ENCODE measurements at places on chromosomes 2 and 18.
A peak's percentile ranks its signal among the peaks of the same experiment; 100 is the strongest.

- no peak for DNase-seq
Observed at GRCh38 chr2:16666449-16666801, 791 bp upstream of the CYRIA start.

DNA sequence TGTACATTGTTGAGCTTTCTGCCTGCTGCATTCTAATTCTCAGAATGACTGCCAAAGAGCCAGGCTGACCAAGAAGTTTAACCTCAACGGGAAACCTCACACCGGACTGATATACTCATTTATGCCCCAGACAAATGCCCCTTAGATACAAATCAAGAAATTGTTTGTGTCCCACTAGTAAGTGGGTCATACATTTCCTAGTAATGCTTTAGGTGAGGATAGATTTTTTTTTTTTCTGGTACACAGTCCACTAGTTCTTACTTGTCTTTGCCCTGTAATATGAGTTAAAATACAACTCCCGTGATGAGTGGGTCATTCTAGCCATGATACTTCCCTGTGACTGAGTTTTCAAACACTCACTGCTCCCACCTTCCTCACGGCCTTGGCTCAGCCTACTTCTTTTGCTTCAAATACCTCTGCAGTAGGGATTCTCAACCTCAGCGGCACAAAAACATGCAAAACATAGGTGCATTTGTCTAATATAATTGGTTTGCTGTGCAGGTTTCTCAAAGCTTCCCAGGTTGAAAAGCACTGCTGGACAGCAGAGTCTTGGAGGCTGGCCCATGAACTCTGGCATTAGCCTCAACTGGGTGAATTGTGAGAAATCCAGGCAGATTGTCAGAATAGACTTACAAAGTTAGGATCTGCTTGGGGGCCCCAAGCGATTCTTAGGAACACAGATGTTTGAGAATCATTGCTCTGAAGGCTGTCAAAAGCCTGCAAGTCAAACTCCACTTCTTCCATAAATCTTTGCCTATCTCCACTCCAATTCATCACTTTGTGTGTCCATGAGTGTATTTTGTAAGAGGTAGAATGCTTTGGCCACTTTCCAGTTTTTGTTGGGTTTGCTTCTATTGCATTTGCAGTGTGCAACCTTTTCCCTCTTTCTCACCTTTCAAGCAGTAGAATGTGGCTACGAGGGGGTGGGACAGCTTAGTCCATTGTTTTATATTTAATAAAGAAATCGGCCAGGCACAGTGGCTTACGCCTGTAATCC lies 35.5 kb downstream of the TGIF1 start:
- no peak for DNase-seq

GRCh38 chr2:54687595-54688152 lies 35.8 kb upstream of the EML6 start:
- no peak for DNase-seq

DNA sequence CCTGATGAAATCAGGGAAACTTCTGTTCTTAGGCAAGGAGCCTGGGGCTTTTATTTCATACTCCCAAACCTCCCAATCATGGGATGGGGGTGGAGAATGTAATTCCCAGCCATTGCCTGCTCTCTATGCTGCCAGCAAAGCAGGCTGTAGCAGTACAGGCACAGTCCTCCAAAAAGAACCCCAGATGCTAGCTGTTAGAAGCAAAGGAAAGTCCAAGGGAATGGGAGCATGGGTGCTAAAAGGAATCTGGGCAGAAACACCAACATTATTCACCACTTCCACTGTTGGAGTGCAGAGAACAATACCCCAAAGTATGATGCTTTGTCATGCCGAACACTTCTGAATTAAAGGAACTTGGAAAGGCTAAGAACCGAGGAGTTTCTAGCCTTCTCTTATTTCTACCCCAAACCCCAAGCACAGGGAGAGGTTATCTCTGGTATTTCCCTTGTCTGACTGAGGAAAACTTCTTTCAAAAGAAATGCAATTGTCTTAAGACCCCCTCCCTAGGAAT lies 24.7 kb downstream of the MDH1 start:
- no peak for DNase-seq

GRCh38 chr2:31238126-31238905 lies 4.4 kb downstream of the EHD3 start:
- no peak for DNase-seq

DNA sequence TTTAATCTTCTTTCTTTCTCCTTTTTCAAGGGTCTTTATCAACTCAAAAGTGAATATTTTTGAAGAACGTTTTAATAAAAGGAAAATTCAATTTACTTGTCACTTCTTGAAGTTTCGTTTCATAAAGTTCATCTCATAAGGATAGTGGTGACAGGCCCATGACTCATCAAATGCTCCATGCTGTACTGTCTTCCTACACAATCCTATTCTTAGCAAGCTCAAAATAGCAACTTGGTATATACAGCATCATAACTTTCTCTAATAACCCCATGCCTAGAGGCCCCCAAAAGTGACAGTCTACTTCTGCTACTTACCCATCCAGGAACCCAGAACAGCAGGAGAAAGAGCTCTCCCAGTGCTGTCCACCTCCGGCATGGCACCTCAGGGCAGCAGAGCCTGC lies 7.7 kb downstream of the FBXO15 start:
- DNase-seq: no peak

DNA sequence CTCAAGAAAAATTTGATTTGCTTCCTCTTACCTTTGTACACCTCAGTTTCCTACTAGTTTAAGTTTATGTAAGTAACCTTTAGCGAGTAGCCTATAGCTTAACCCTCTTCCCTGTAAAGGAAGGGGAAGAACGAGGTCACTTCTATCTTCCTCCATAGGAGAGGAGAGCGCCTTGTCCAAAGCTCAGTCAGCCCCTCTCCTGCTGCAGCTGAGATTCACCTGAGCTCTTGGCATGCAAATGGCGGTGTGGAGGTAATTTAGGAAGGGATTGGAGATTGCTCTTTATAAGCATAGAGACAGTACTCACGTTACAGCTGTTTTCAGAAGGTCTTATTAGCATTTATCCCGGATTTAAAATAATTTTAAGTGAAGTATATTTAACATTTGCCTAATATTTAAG lies 27.8 kb upstream of the SERPINB12 start:
- DNase-seq: no peak

DNA sequence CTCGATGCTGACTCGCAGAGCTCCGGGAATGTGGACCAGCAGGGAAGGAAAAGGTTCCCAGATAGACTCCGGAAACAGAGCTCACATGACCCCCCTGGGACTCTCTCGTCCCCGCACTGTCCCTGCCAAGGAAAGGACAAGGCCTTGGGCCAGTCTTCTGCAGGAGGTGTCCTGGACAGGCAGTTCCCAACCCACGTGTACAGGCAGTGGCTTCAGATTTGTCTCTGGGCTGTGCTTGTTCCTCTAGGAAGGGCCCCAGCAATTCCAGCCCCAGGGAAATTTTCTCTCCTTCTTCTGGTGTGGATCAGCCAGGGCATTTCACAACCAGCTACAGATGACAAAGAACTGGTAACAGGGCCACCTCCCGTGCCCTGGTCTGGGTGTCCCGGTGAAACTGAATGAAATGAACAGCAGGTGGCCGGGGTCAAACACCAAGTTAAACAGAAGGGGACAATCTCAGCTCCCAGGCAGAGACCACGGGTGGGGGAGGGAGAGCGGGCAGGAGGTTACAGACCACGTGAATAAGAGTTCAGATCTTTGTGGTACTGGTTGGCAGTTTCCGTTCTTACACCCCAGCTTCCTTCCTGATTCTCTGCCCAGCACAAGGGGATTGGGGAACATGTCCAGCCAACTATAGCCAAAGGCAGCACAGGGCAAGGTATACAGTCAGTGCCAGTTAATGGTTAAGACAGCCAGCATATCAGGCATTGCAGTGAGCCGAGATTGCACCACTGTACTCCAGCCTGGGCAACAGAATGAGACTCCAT lies 52.2 kb upstream of the CAB39 start:
- no peak for DNase-seq

GRCh38 chr18:63306249-63306648 lies 13.3 kb downstream of the BCL2 start:
- no peak for DNase-seq

GRCh38 chr2:160238392-160238791 lies 38.3 kb upstream of the ITGB6 start:
- DNase-seq: no peak

DNA sequence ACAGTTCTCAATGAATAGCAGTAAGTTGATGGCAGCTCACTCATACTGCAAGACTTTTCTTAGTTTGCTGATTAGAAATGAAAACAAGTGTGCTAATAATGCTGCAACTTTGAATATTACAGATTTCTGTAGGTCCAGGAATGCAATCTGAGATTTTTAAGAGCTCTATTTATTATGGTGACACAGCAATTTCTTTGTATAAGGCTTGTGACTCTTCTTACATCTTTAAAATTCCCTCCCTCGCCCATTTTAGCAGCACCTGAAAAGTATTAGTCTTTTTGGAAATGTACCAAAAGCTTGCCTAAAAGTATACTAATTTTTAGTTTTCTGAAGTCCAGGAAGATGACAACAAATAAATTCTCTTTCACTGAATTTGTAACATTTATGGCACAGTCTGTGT lies 4.4 kb upstream of the HTR2B start:
- DNase-seq: no peak

DNA sequence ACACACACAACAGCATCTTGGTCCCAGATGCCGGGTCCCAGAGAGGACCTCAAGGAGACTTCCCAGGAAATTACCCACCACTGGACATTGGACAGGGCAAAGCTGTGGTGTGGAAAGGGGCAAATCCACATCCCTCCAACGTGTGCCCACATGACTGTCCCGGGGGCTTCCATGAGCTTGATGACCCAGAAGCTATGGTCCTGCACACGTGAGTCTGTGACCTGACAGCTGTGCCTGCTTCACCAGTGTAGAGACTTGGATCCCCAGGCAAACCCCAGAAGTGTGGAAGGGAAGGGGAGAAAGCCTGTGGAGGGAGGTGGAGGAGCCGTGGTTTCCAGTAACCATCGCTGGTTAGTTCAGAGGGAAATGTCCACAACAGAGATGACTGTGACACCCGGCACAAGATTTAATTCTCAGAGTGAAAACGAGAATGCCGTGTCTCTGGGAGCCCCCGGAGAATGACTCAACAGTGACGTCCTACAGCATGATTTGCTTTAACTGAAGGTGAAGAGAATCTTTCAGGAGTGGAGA lies 19.1 kb upstream of the GPR55 start:
- DNase-seq: no peak

GRCh38 chr2:146587291-146587713 lies 1257.5 kb upstream of the ACVR2A start:
- no peak for DNase-seq

- no peak for DNase-seq
Observed at GRCh38 chr2:132373391-132374135, 43.0 kb upstream of the GPR39 start.

DNA sequence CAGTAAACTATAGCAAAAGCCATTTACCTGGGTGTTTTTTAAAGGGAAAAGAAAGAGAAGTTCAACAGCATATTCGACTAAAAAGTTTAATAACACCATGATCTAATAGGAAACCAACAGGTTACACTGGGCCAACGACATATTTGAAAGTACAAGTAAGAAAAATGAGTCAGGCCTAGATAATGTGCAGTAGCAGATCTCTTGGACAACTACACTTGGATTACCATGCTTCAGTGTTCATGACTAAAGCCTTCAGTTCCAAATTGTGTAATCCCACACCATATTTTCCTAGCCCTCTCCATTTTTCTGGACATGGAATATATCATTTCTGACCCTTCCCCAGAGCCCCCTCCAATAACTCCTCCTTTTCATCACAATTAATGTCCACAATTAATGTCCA lies 39.1 kb upstream of the FIGN start:
- DNase-seq: no peak

DNA sequence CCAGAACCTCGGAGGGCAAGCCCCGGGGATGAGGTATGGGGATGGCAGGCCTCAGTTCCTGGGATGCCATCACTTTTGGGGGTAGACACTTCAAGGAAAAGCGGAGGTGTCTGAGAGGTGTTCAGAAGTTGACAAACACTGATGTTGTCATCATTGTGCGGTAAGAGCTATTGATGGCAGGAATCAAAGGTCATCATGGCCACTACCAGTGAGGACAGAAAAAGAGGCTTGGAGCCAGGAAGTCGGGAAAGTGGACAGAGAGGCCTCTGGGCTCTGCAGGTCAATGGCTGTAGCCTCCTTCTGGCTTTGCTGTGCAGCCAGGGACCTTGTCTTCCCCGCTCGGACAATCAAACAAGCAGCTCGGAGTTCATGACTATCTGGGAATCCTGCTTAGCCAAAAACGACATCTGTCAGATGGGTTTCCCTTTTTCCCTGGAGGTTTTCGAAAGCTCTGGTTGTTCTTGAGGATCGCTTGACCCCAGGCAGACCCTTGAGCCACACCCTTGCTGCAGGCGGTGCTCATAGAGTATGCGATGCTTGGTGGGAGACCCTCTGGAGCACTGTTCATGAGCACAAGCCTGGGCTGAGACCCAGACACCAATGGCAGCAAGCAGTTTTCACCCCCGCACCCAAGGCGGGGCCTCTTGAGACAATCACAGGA lies 19.4 kb downstream of the ACKR3 start:
- DNase-seq: no peak

GRCh38 chr2:26001743-26002351 lies 19.6 kb upstream of the KIF3C start:
- DNase-seq: no peak

DNA sequence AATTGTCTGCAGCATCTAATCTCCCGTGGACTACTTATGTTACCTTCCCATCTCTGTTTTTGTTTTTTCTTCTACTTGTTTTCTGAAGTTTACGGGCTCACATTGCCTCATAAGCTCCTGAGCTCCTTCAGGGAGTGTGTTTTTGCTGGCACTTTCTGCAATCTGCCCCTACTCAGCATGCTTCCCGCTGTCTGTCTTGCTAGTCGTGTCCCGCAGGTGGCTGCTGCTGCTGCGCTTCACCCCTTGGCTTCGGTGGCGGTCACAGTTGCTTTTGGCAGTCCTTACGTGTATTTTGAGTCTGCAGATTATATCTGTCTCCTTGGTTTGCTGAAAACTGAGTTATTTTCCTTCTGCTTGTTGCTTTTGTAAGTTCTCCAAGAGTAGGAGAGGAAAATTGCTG lies 37.3 kb downstream of the FER1L5 start:
- DNase-seq: no peak

GRCh38 chr2:317501-318424 lies 29.9 kb upstream of the ALKAL2 start:
- DNase-seq: peak; percentile 38

GRCh38 chr2:98099939-98100743 lies 13.2 kb downstream of the VWA3B start:
- DNase-seq: no peak

DNA sequence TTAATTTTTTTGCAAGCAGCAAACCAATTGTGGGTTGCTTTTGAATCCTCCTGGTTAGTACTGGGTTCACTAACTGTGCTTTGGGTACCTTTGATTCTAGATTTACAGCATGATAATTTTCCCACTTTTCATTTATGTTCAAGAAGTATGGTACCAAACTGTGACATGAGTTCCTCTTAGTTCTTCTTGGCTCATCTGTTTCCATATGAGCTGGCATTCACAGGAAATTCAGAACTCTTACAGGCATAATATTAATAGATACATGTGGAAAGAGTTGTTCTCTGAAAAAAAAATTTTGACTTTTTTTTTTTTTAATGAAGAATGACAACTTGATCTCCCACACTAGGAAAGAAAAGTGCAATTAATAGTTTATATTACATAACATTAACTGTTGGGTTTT lies 59.4 kb downstream of the FMNL2 start:
- DNase-seq: no peak

- DNase-seq: no peak
Observed at GRCh38 chr2:61016392-61017002, 1.0 kb upstream of the PEX13 start.

GRCh38 chr2:240355962-240356361 lies 79.5 kb upstream of the GPC1 start:
- no peak for DNase-seq

- no peak for DNase-seq
Observed at GRCh38 chr18:23387265-23387664, 65.8 kb upstream of the RIOK3 start.
